Stomach (tissue), 19 donors: ENCODE measurements at places on chromosomes 16 and 17. TPM values are rescaled to one million over a fixed set of nuclear protein-coding genes. Genes with fewer than 3 reads are reported as not detected.

DNA sequence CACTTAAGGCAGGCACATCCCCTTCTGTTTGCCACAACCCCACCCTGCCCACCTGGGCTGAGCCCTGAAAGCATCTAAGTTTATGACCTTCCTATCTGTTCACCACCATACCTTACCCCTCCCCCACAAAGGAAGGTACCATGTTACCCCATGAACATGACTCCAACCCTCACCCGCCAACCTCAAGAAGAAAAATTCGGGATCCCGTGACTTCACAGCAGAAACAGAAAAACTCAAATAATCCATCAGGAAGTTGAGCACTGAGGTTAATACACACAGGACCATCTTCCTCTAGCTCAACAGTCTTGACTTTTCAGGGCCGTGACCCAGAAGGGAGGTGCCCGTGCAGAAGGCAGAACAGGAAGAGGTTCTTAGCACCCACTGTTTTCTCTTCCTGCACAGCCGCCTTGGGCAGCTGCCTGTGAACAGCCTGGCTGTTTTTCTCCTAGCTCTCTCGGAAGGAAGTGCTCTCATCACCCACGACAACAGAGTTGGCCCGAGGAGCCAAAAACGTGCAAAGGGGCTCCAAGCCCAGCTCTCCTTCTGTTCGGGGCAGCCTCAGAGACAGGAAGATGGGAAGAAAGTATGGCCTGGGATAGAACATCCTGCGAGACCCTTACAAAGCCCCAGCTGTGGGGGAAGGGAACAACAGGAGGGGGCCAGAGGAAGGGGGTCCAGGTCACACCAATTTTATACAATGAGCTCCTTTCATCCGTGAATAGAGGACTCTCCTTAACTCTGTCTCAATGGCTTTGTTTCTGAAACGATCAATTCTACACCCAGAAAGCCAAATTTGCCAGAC lies 101.1 kb downstream of the XYLT1 start:
- DNase-seq = peak; percentile 79

DNA sequence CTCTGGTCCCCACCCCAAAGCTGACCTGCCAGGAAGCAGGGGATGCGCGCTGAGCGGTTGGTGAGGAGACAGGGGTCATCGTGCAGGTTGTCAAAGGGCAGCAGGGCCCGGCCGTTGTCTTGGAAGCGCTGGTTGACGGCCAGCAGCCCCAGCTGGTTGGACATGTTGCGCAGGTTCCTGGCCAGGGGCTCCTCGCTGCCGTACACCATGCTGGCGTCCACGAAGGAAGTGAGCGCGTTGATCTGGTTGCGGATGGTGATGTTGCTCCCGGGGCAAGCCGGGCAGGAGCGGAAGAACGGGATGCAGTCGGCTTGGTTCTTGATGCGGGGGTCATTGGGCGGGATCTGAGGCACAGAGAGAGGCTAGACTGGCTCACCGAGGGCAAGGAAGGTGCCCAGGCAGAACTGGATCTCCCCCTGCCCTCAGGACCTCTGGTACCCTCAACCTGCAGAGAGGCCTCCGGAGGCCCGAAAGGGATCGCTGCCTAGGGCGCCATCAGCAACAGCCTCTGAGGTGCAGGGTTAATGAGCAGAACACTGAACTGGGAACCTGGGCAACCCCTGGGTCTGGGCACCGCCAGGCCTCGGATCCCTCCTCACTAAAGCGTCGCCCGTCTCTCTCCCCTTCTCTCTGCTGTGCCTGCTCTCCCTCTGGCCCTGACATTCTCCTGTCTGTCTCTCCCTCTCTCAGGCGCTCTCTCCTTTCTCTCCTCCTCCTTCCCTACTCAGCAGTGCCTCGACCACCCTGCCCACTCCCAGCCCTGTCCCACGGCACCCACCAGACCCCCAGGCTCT lies 2.7 kb downstream of the MPO start:
- no peak for DNase-seq

Gene TMEM220
- not detected for total RNA-seq

Gene TPSG1
- total RNA-seq = not detected

GRCh38 chr17:17789410-17789809 lies 47.4 kb downstream of the SREBF1 start:
- DNase-seq = no peak

Gene TMEM106A
- 46.5 TPM for total RNA-seq

DNA sequence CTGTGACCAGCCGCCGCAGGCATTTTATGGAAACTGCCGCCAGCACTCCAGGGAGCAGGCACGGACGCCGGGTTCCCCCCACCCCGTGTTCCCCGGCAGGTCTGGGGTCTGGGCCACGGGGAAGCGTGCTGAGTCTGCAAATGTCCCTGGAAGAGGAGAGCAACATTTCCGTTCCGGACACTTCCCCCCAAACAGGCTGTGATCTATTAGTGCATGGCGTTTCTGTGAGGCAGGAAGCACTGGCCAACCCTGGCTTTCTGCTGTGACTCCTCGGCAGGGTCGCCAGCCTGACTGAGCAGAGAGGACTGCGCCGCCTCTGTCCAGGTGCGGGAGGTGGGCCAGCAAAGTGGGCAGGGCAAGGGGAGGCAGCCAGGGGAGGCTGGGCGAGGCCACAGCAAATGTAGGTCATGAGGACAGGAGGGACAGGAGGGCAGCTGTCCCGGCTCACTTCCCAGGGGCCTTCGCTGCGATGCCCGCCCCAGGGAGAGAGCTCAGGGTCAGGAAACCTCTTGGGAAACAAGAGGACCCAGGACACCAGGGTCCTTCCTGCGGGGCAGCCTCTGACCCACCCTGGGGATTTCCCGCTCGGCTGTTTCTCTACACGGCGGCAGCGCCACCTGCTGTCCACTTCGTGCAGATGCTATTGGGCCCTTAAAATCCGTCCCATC lies 9.5 kb downstream of the FOXF1 start:
- peak; percentile 59 for DNase-seq

Gene CDK3
- 3.1 TPM for total RNA-seq

Gene MARVELD3
- total RNA-seq = 16.7 TPM

GRCh38 chr17:43406676-43407645 lies 8.2 kb downstream of the ARL4D start:
- DNase-seq = no peak

- no peak for DNase-seq
Measured at GRCh38 chr17:66344473-66344872, 42.1 kb downstream of the PRKCA start.

- peak; percentile 60 for DNase-seq
Measured at GRCh38 chr17:76527430-76528111, 9.9 kb downstream of the CYGB start.

GRCh38 chr17:78883089-78883532 lies 19.9 kb downstream of the CEP295NL start:
- peak; percentile 74 for DNase-seq

GRCh38 chr16:51757124-51757470 lies 606.0 kb upstream of the SALL1 start:
- no peak for DNase-seq

Gene NME2
- 127 TPM for total RNA-seq

Gene TEX14
- total RNA-seq = not detected

DNA sequence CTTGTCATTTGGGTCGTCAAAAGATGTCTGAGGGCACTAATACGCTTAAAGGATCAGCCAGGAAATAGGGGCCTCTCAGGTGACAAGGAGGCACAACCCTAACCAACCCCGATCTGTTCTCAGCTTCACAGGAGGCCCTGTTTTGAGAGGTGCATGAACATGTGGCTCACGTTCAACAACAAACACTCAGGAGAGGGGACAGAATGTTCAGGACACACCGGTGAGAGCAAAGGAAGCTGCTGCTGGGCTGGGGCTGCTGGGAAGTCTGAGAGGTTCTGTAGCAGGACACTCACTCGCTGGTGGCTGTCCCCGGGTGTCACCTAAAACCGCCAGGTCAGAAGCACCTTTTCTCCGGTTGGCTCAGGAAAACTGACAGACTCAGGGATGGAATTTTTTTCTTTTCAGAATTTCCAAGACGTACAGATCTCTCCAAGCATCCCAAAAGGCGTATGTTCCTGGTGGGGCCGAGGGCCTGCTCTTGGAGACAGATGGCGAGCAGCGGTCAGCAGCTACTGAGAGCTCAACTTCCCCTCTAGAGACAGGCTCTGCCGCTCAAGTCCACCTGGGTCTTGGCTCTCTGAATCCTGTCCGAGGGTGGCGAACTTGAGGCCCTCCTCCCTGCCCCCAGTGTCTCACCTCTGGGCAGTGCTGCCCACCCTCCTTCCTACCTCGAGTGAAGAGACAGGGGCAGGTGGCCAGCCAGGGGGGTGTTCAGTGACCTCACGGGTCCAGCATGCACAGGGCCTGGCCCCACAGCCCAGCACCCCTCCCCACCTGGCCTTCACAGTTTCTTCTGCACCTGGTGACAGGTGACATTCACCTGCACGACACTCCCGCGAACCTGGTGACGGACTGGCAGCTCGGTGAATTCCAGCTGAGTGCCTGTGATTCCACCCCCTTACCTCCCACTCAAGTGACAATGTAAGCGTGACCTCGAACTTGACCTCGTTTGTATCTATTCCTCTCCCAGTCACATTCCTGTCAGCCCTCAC lies 22.9 kb downstream of the CLUH start:
- DNase-seq = no peak

DNA sequence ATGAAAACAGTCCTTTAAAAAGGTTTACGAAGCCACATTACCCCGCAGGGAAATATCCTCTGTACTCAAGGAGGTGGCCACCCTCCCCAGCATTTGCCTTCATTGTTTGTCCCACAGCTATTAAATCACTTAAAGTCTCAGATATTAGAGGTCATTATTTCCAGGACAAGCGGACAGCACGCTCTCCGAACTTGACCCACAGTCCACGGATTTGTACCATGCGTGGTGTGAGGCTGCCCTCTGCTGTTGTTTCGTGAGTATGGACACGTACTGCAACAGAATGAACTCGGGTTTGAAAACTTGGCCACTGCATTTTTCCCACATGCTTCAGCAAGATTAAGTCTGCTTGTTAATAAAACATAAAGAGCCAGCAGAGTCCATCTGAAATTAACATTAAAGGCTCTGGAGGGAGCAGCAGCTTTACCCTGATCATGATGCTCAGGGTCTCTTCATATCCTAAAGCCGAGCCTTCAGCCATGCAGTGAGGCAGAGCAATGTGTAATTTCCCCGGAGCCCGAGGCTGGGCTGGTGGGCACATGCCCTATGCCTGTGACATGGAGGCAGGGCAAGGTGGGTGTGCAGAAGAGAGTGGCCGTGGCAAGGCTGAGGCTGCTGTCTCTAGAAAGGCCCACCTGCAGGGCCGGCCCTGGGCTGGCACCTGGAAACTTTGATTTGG lies 19.7 kb downstream of the MEAK7 start:
- peak; percentile 82 for DNase-seq

DNA sequence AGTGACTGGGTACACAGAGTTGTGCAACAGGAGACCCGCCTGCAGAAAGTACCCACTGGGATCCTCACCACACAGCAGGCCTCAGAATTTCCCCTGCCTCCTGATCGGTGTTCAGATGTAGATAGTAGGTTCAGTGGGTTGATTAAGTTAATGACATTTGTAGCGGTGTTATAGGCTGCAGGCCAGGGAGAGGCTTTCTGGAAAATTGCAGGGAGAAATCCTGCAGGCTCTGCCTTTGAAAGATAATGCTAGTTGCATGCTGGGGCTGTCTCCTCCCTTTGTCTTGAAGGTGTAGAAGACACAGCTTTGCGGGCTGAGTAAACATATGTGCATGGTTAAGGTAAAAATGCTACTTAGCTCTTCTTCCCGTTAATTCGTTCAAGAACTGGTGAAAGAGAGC lies 406.3 kb upstream of the RBFOX1 start:
- no peak for DNase-seq

- DNase-seq = no peak
Measured at GRCh38 chr16:53888222-53888621, 184.3 kb downstream of the FTO start.

DNA sequence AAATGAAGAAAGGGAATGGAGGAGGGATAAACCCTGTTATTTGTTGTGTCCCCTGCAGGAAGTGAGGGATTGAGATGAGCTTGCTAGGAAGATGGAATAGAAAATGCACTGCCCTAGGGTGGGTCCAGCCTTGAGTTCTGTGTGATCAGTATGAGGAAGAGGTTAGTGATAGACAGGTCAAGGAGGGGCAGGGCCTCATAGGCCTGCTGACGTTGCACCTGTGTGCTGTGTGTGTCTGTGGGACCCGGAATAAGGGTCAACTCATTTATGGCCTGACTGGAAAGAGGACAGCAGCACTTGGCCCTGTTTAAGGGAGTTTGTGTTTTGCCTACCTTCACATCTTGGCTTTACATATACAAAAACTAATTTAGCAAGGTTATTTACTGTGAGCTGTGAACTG lies 26.3 kb downstream of the DEF8 start:
- DNase-seq = no peak

DNA sequence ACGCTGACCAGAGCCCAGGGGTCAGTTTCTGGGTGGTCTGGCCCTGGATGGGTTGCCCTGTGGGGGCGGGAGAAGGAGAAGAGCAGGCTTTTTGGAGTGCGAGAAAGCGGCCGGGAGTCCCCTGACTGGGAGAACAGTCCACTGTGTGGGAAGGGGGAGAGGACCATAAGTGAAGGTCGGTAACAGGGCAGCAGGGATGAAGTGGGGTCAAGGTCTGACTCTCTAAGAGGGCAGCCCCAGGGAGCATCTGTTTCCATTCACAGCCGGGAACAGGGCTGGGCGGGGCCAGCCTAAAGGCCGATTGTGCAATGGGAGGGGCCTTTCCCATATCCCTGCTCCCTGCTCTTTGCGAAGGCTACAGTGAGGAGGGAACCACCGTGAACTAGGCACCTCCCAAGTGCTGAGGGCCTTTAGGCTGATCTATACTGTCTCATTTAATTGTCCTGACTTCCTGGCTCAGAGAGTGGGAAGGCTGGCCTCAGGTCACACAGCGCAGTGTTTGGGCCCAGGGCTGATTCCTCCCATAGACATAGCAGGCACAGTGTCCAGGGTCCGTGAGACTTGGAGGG lies 10.4 kb upstream of the WFDC1 start:
- DNase-seq = peak; percentile 82

- DNase-seq = no peak
Measured at GRCh38 chr16:7236824-7237410, 95.7 kb upstream of the RBFOX1 start.

- DNase-seq = peak; percentile 70
Measured at GRCh38 chr16:12095275-12096156, 119.0 kb downstream of the SNX29 start.

Gene OR4D1
- total RNA-seq = not detected

Gene PERCC1
- total RNA-seq = not detected

- DNase-seq = no peak
Measured at GRCh38 chr17:48546137-48546923, 1.4 kb upstream of the HOXB2 start.

DNA sequence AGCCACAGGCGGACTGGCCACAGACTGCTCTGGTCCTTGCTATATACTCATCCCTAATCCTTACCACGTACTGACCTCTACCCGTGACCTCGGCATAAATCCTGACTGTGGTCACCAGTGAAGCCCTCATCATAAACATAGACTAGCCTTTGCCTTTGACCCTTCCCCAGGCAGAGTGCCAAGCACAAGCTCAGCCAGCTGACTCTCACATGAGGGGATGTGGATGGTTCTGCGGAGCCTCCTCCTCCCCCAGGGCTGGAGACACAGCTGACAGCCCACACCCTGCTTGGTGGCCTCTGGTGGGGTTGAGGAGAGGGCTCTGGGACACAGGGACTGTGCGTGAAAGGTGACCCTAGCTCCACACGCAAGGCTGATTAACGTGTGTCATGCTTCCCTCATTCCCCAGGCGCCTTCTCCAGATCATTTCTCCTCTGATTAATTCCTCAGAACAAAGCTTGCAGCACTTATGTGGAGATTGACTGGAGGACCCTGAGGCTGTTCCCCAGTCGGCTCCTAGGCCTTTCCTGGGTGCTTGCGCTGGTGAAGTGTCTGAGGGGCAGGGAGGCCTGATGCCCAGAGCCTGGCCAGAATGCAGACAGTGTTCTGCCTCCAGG lies 241.5 kb upstream of the NLRP1 start:
- DNase-seq = no peak

Gene PLLP
- total RNA-seq = 190 TPM

Gene ZNF276
- 105 TPM for total RNA-seq

Gene SMG1
- total RNA-seq = 59.5 TPM

- no peak for DNase-seq
Measured at GRCh38 chr17:35089586-35090296, 26.2 kb upstream of the RFFL start.
